ENCODE measurements at places on chromosomes 16 and 17.

GRCh38 chr16:80027007-80027965 lies 426.7 kb upstream of the MAF start:
- peak; percentile 89 for DNase-seq

GRCh38 chr16:30585022-30585399 lies 486 bp downstream of the ZNF785 start:
- DNase-seq, result no peak

GRCh38 chr16:27381236-27381635 lies 20.7 kb upstream of the IL21R start:
- no peak for DNase-seq

- peak; percentile 66 for DNase-seq
Measured at GRCh38 chr17:38579934-38580333, 25.8 kb downstream of the SRCIN1 start.

- DNase-seq, result no peak
Measured at GRCh38 chr16:86298758-86299134, 211.6 kb upstream of the FOXF1 start.

Measured in COLO829 (cell line).